ENCODE measurements at places on chromosomes 7 and 10.

GRCh38 chr10:6161921-6162320, 40.8 kb upstream of the PFKFB3 start:
- DNase-seq = no peak

DNA sequence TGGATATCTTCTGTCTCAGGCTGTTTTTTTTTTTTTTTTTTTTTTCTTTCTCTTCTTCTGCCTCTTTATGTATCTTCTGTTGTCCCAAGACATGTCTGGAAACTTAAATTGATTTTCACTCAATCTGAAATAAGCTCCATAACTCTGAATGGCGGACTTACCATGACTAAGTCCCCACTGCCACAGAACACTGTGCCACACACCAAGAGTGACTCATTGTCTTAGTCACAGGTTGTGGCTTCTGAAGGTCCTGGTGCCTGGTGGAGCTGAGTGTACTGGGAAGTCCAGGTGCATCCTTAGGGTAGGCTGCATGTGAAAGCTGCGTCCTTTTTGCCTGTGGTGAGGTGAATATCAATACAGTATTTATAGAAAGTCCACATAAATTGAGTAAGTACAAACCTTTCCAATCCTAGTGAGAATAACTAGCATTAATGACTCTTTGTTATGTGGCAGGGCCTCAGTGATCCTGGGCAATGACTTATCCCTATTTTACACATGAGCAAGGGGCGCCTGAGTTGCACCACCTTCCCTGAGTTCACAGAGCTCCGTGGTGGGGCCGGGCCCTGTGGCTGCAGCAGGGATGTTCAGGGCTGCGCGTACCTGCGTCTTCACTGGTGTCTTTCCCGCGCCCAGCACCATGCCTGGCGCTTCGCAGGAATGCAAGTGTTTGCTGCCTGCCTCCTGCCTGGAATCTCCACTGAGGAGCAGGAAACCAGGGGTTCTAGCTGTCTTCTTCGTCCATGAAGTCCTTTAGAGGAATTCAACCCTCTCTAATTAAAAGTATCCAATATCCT, 4.3 kb downstream of the PFKP start:
- DNase-seq = peak; percentile 91

GRCh38 chr7:85000735-85001350, 186.0 kb downstream of the SEMA3D start:
- no peak for DNase-seq

- no peak for DNase-seq
Measured at GRCh38 chr10:88147000-88147798, 283.8 kb downstream of the PTEN start.

DNA sequence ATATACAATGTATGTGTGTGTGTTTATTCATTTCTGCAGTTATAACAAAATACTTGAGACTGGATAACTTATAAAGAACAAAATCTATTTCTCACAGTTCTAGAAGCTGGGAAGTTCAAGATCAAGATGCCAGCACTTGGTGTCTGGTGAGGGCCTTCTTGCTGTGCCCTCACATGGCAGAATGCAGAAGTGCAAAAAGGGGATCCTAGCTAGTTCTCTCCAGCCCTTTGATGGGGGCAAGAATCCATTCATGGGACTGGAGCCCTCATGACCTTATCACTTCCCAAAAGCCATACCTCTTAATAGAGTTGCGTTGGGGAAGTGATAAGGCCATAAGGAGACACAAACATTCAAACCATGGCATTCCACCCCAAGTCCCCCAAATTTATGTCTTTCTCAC, 8.4 kb downstream of the GRB10 start:
- no peak for DNase-seq

GRCh38 chr7:116528008-116528789, 3.4 kb downstream of the CAV1 start:
- DNase-seq = peak; percentile 89

- no peak for DNase-seq
Measured at GRCh38 chr10:74379474-74379873, 228.5 kb downstream of the ADK start.

Data from epithelial cell of esophagus (primary cell).